Epithelial cell of esophagus (primary cell): ENCODE measurements at places on chromosomes 4 and X.

- DNase-seq, result no peak
Measured at GRCh38 chrX:133373386-133374079, 41.8 kb downstream of the GPC4 start.

GRCh38 chrX:129781134-129781672 lies 1.5 kb downstream of the SASH3 start:
- no peak for DNase-seq

DNA sequence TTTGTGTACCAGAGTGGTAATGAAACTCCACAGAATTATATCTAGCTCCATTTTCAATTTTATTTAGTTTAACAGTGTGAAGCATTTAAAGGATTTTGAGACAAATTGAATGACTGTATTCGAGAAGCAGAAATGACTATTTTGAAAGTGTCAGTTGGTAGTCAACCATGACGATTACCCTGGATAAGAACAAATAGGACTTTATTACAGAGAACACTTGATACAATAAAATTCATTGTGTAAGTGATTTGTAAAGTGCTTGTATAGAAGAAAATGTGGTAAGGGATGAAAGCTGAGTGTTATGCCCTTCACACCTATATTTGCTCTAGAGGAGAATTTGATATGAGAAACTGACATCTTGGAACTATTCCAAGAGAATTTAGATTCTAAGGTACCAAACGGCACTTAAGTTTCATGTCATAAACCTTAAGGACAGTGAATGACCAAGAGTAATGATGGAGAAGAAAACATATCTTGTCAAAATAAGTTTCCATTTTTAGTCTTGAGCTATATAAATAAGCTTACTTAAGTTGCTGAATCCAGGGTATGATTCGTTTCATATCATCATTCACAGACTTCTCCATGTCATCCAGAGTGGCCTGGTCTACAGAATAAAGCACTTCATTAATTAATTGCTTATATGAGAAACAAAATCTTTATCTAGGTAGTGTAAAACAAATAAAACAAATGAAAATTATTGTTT lies 34.6 kb downstream of the MED14 start:
- no peak for DNase-seq

DNA sequence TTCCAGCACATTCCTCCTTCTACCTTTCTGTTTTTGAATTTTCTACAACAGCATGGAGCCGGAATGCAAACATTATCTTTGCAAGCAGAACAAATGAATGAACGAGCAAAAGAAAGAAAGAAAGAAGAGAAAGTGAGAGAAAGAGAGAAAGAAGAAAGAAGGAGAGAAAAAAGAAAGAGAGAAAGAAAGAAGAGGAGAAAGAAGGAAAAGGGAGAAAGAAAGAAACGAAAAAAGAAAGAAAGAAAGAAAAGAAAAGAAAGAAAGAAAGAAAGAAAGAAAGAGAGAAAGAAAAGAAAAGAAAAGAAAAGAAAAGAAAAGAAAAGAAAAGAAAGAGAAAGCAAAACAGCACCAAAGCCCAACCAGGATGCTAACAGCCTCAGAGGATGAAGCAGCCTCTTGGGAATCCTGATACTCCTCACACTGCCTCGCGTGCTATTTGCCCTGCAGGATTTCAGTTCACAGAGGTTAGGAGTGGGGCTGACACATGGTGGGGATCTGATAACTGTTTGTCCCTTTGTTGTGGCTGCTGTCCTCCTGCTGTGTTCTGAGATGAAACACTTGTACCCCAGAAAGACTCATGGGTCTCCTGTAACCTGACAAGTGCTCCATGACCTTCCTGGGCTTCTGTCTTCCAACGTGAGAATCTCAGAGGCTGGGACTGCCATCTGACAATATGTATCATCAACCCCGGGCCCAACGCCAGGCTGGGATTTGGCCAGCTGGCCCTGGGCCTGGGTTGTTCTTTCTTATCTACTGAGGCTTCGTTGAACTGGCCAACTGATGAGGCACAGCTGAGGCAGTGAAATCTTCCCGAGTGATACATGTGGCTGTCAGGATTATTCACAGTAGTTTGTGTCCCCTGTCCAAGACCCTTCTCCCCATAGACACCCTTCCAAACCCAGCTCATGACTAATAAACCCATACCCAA lies 61.0 kb downstream of the SEPSECS start:
- peak; percentile 54 for DNase-seq

DNA sequence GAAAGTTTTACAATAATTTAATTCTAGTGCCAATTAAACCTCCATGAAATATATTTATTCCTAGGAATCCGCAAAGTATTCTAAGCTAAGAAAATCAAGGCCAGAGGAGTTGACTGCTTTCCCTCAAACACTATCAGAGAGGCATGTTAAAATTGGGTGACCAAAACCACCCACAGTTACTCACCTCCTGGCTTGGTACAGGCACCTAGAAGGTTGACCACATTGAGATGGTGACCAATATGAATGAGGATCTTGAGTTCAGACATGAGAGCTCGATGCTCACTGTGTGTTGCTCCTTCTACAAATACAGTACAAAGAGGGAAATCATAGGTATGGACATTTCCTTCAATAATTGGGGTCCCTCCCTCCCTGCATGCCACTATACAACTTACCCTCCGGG lies 29.4 kb downstream of the KDR start:
- no peak for DNase-seq

DNA sequence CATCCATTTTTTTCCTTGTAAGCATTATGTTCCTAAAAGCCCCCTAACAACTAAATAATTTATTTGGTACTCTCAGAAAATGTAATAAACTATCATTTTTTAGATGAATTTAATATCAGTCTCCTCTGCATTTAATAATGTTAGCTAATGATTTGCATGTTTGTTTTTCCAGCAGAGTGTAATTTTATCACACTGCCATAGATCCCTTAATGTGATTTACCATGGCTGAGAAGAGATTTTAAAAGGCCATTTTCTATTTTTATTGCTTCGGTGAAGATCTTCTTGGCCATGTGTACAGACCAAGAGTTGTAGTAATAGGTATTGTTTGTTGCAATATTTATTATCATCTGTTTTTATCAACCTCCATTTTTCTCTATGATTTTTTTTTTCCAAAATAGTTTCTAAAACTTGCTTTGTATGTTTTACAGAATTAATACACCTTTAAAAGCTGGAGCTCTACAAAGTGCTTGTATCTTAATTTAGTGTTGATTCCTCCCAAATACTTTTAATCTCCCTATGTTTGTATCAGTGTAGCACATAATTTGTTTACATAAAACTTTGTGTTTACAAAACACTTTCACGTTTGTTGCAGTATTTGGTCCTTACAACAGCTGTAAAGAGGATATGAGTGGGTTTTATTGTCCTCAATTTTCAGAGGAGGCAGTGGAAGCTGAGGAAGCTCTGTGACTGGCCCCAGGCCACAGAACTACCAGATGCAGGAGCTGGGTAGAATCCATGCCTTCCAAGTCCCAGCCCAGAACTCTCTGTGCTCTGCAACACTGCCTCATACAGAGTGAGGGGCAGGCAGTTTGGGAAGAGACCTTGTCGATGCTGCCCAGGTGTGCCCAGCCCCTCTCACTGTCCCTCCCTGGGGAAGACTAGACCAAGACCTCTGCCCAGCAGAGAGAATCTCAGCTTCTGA lies 58.1 kb downstream of the FAM114A1 start:
- DNase-seq, result no peak

DNA sequence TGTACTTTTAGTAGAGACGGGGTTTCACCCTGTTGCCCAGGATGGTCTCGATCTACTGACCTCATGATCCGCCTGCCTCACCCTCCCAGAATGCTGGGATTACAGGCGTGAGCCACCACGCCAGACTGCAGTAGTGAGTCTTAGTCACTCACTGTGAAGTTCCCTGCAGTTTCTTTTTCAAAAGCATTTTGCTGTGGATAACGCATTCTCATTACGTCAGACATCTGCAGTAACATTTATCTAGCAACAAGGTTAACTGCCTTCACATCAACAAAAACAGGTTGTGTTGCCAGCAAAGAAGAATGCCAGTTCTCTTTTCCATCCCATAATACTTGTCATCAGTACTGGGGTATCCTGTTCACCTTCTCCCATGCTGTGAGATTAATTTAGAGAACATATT lies 164.6 kb downstream of the DHRSX start:
- no peak for DNase-seq

DNA sequence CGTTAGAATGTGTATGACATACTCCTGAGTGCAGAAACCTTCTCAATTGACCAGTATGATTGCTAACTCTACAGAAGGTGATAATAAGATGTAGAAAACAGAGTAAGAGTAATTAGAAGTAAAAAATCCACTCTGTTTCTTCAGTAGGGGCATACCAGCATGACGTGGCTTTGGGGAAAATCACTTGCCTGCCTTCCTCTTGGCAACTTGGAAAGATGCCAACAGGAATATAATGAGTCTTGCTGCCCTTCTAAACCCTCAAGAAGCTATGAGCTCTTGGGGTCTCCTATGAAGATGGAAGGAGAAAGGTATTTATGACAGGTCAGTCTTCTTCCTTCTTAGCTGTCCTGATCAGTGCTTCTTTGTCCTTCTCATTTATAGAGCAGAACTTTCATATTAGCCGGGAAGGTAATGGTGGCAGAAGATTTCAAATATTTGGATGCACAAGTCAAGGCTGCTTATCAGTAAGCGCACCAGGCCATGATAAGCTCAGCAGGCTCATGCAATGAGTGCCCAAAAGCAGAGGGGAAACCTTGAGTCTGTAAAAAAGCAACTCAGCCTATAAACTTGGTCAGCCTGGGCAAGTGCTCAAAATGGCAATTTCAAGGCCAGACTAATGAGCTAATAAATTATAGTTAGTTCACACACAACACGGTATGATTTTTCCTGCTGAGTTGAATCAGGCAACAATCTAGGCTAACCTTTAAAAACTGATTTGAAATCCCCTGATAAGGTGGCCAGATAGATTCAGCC lies 69.7 kb upstream of the PPARGC1A start:
- peak; percentile 2 for DNase-seq

- no peak for DNase-seq
Measured at GRCh38 chrX:118720058-118720707, 7.2 kb upstream of the IL13RA1 start.

GRCh38 chr4:158208963-158209640 lies 1.2 kb upstream of the TMEM144 start:
- no peak for DNase-seq

- DNase-seq, result no peak
Measured at GRCh38 chr4:71269233-71269632, 69.6 kb upstream of the SLC4A4 start.

DNA sequence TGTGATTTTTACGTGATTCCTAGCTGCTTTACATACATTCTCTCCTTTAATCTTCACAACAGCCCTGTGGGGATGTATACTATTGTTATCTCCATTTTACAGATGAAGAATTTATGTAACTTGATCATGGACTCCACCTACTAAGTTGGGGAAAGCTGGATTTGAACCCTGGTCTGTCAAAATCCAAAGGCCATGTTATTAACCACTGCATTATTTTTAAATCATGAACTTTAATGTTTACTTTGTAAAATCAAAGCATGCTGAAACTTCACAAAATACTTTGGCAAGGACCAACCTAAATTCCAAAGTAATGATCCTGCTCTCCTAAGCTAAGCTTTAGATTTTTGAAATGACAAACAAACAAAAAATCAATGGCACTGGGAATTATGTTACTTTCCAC lies 26.1 kb downstream of the FAM47E start:
- DNase-seq, result no peak

- DNase-seq, result no peak
Measured at GRCh38 chrX:122269243-122269781, 914.8 kb upstream of the GRIA3 start.

DNA sequence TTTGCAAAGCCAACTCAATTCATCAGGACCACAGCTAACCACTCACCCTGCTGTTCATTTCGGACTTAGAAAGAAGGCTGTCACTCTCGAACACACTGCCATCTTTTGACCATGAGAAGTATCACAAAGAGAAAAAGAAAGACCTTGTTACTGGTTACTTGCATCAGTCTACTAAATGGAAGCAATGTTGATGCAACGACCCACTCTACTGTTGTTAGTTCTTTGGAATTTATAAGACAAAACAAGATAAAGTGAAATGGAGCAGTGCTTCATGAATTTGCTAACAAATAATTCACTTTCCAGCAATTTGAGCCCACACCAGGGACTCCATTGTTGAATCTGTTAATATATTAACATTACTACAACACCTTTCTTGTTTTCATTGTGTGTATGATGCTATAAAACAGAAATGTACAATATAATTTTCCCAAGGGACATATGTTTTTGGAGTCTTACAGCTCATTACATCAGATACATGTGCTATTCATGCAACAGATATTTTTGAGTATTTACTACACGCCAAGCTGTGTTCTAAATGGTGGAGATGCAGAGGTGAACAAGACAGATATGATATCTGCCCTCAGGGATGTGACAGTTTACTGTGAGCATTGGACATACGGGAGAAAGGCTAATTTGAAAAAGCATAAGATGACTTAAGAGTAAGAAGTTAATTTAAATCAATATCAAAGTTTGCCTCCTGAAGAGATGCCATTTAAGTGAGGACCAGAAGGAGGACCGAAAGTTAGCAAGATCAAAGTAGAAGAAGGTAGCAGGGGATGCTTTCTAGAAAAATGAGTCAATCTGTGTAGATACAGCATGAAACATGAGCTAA lies 87.2 kb downstream of the AREG start:
- peak; percentile 87 for DNase-seq

GRCh38 chr4:153528705-153529485 lies 62.7 kb downstream of the TMEM131L start:
- DNase-seq, result no peak

- no peak for DNase-seq
Measured at GRCh38 chrX:68835104-68835442, 6.3 kb downstream of the EFNB1 start.

- no peak for DNase-seq
Measured at GRCh38 chrX:131987252-131987651, 35.9 kb upstream of the STK26 start.

- DNase-seq, result peak; percentile 37
Measured at GRCh38 chr4:11480683-11481082, 52.0 kb upstream of the HS3ST1 start.

- DNase-seq, result peak; percentile 22
Measured at GRCh38 chr4:42965326-42965725, 72.8 kb downstream of the GRXCR1 start.

- peak; percentile 32 for DNase-seq
Measured at GRCh38 chr4:7045961-7046921, 3.1 kb downstream of the TADA2B start.

DNA sequence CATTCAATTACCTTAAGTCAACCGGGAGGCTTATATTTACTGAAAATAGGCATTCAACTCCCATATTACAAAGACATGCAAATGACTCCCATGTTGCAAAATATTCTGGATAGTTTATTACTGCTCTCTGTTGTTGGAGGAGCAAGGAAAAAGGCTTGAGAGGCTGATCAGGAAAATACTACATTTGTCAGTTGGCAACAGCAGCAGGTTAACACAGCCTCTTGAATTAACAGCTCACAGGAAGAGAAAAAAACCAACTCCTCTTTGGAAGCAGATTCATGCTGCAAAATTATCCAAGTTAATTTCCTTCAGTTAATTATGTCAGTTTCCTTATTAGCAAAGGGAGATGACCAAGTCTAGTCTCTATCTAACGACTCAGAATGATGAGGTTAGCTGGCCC lies 238.9 kb downstream of the MAML3 start:
- DNase-seq, result no peak

DNA sequence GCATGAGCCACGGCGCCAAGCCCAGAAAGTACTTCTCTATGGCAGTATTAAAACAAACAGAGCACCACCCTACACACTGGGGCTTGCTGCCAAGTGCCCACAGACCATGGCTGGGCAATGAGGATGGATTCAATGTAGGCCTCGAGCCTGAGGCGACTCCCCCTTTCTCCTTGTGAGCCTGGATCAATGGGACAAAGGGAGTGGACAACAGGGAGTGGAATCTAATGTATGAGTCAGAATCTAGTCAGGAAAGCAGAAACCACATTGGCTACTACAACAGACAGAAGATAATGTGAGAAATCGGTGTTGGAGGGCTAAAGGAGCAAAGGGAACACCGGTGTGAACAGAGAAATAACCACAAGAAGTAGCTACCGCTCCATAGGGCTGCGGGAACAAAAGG lies 37.7 kb upstream of the OCIAD2 start:
- DNase-seq, result peak; percentile 93
